Thyroid gland (tissue), 4 donors: ENCODE measurements at places on chromosomes 4 and X. TPM values are rescaled to one million over a fixed set of nuclear protein-coding genes. Genes with fewer than 3 reads are reported as not detected.
A peak's percentile ranks its signal among the peaks of the same experiment; 100 is the strongest.

- DNase-seq = no peak
Observed at GRCh38 chr4:184744236-184744635, 10.3 kb upstream of the CENPU start.

DNA sequence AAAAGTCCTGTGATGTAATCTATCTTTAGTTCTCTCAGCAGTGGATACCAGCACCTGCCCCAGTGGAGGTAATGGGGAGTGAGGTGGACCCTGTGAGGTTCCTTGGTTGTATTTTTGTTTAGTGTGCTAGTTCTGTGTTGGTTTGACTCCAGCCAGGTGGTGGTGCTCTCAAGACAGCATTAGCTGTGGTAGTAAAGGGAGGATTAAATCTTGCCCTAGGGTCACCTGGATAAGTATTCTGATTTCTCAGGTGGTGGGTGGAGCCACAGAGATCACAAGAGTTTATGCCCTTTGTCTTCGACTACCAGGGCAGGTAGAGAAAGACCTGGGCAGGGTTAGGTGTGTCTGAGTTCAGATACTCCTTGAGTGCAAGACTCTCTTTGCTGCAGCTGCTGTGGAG lies 176.3 kb upstream of the EDA2R start:
- DNase-seq = no peak

DNA sequence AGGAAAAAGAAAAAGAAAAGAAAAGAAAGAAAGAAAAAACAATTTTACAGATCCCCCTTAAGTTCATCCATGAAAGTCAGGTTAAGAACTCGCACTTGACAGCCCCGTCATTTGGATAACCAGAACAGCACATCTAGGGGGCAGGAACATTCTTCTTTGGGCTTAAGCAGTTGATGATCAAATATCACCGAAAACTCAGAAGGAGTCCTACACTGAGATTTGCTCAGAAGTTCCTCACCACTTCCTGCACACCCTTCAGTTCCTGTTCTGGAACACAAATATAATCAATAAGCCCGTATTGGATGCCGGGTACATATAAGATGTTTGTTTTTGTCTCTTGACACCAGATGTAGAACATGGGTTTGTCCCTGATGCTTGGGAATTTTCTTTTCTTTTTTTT lies 14.7 kb downstream of the NLGN3 start:
- no peak for DNase-seq

The PAK3 gene
- total RNA-seq = 50.0 TPM

- no peak for DNase-seq
Observed at GRCh38 chr4:174122705-174123104, 160.8 kb downstream of the FBXO8 start.

- DNase-seq = no peak
Observed at GRCh38 chr4:61531188-61531587, 331.1 kb downstream of the ADGRL3 start.

DNA sequence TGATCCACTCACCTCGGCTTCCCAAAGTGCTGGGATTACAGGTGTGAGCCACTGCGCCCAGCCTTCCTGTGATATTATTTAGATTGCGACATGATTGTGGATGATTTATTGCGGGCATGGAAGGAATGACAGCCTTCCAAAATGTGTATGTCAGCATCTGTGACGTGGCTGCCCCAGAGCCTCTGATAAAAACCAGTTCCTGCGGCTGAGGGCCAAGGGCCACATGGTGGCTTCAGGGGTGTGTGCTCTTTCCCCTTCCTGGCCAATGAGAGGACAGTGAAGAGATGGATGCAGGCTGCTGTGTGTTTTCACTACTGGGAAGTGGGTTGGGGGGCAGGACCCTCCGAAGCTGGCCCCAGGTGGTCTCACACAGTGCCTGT lies 57.4 kb upstream of the HGFAC start:
- DNase-seq = no peak

- DNase-seq = no peak
Observed at GRCh38 chr4:158860856-158861255, 92.0 kb downstream of the FNIP2 start.

GRCh38 chrX:149527705-149528104 lies 13.1 kb upstream of the EOLA1 start:
- no peak for DNase-seq

GRCh38 chr4:60133375-60133774 lies 1066.8 kb upstream of the ADGRL3 start:
- no peak for DNase-seq

The FBXO8 gene
- 43.0 TPM for total RNA-seq

The SPACA5 gene
- total RNA-seq = not detected

GRCh38 chr4:98908703-98909262 lies 20.1 kb downstream of the EIF4E start:
- DNase-seq = no peak

DNA sequence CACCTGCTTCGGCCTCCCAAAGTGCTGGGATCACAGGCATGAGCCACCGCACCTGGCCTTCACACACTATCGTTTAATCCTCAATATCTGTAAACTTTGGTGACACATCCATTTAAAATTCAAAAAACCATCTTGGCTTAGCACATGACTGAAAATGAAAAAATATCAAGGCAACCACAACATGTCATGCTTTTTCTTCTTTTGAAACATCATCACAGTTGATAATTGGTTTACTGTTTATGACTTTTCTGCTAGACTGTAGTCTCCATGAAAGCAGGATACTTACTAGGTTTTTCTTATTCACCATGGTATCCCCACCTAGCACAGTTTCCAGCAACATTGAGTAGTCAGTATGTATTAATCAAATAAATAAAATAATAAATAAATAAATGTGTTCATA lies 11.0 kb downstream of the GNRHR start:
- DNase-seq = no peak

- no peak for DNase-seq
Observed at GRCh38 chr4:115515772-115516171, 402.4 kb upstream of the NDST4 start.

DNA sequence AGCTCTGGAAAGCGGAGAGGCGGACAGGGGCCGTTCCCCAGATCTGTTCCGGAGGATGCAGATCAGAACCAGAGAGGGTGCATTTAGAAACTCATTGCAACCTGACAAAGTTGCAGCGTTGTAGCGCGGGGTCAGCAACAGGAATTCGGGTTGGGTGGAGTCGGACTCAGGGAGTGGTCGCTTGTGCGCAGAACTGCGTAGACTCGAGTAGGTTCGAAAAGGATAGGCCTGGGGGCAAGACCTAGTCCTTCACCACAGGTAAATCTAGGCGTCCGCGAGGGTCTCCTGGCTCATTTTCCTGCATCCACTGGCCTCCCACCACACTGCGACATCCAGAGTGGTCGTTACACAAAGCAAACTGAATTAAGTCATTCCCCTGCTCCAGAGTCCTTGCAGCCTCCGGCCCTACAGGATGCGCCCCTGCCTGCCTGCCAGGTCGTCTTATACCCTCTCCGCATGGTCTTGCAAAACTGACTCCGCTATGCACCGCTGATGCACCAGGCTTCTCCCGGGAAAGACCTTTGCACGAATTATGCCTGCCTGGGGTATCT lies 4.7 kb upstream of the ZNF518B start:
- no peak for DNase-seq

- no peak for DNase-seq
Observed at GRCh38 chr4:36494016-36494415, 212.6 kb downstream of the DTHD1 start.

GRCh38 chr4:120826449-120826848 lies 96.1 kb downstream of the PRDM5 start:
- no peak for DNase-seq

The CHST7 gene
- 21.9 TPM for total RNA-seq

The CXCL5 gene
- total RNA-seq = not detected

- no peak for DNase-seq
Observed at GRCh38 chrX:13153796-13154195, 109.4 kb upstream of the FAM9C start.

- DNase-seq = no peak
Observed at GRCh38 chr4:105709081-105709450, 482 bp downstream of the GSTCD start.

DNA sequence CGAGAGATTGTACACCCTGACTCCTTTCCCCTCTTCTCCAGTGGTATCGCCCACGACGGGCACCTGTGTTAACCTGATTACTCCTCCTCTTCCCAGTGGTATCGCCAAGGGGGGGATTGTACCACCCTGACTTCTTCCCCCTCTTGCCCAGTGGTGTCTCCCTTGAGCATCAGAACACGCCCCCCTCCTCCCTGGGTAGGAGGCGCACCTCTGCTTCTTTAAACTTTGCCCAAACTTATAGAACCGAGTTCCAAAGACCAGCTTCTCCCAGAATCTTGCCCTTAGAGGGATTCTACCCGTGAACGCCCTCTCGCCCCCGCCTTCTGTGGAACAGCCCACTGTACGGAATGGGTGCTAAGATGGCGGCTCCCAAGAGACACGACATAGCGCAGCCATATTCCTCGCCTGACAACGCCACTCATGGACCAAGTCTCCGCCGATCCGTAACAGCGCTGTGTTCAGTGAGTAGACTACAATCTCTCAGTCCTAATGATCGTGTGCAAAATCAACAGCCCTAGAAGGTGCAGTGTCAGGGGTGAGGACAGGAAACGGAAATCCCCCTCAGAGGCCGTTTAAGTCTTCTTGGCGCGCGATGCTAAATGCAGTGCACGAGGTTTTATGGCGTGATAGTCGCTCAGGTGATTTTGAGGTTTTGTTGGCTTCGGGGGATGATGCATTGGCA lies 4.2 kb upstream of the ZNF157 start:
- peak; percentile 72 for DNase-seq

DNA sequence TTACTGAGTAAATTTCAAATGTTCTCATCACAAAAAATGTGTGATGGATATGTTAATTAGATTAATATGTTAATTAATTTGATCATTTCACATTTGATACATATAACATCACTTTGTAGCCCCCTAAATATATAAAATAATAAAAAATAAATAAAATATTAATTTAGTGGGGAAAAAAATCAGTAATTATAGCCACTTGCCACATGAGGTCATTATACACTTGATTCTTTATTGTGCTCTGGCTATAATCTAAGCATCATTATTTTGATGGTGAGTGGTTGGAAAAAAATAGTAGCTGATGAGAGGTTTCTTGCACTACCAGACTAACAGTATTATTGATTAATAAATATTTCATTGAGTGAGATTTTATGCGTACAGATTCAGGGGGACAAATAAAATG lies 57.4 kb downstream of the DCK start:
- DNase-seq = no peak

DNA sequence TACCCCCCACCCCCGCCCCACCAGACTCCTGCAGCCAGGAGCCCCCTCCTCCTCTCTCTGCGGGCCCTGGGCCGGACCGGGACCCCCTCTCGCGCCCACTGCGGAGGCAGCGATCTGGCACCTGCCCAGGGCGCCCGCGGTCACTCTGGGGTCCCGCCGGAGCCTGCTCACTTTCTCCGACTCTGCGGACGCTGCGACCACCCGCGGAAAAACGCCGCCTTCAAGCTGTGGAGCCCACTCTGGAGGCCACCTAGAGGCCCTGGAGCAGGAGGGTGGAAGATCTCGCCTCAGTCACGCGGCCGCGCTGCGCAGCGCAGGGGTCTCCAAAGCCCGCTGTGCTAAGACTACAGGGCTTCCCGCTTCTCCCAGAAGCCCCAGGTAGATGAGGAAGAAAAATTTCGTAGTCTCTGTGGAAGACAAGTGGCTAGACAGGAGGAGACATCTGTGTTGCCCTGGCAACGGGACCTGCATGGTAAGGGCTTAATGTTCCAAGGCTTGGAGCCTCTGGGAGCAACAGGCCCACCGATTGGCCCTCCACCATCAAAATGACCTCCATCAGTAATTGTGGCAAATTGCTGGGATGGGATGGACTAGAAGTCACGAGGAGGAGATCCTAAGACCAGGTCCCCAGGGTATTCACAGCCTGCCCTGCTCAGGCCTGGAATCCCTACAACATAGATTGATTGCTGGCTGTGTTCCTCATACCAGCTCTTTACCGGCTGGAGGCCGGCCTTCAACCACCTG lies at the start of gene PNMA6F:
PNMA6F (minus strand) TSS at position 387 of the 744 bp plus-strand sequence. CDS start 1,093 bp downstream, outside the sequence.
- no peak for DNase-seq

DNA sequence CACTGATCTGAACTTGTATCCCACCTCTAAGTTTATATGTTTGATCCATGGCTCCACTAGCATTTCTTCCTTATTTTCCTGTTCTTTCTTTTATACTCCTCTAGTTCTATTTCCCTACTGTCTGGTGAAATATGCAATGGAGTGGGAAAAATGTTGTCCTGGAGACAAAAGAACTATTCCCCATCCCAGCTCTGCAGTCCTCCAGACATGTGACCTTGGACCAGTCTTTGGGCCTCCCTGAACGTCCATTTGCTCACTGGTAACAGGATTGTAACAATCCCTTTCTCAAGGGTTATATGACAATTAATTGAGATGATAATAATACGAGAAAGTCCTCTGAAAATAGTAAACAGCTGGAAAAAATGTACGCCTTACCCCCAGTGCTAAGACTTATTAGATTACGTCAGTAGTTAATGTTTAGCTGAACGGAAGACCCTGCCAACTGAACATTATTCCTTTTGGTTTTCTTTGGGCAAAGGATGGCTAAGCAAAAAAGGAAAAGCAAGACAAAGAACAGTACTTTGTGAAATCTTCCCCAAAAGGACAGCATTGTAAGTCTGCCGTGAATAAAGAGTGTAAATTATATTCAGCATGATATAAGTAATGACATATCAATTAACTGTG lies 302.3 kb upstream of the PPARGC1A start:
- DNase-seq = no peak

The GLOD5 gene
- 3.3 TPM for total RNA-seq

GRCh38 chr4:185735866-185736400 lies 76.1 kb downstream of the SORBS2 start:
- no peak for DNase-seq

GRCh38 chr4:31100536-31100935 lies 380.4 kb downstream of the PCDH7 start:
- no peak for DNase-seq

The TIMM8A gene
- total RNA-seq = 5.0 TPM

- peak; percentile 42 for DNase-seq
Observed at GRCh38 chrX:110795645-110796406, at the start of gene CHRDL1. Gene CHRDL1, minus strand, starts transcription at chrX:110795817. Its CDS starts 3,636 bp downstream, at chrX:110792181.

GRCh38 chrX:42708222-42708621 lies 69.7 kb downstream of the PPP1R2C start:
- DNase-seq = no peak

DNA sequence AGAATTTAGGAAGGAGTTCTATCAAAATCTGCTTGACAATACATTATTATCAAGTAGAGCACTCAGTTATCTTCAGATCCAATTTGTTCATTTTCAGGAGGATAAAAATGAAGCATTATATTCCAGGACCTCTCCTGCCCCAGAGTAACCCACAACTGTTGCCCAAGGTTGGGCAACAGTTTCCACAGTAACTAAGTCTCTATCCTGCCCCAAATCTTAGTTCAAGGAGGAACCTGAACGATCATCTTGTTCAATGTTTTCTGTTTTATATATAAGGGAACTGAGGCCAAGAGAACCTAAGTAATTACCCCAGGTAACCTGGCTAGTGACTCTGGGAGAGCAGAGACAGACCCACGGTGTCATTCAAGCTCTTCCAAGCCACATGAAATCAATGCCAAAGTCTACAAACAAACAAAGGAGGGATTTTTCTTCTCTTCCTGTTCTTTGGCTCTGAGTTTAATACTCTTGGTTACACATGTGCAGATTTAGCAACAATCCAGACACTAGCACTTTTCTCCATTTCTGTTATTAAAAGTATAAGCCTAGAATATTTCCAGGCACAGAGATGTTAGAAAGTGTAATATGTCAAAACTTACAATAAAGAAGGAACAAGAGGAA lies 105.6 kb downstream of the C4orf51 start:
- DNase-seq = no peak
